ENCODE measurements at places on chromosomes 7 and 10.

- no peak for DNase-seq
Measured at GRCh38 chr10:93695740-93696139, 6.7 kb downstream of the FRA10AC1 start.

GRCh38 chr10:8721650-8722049 lies 667.2 kb downstream of the GATA3 start:
- no peak for DNase-seq

DNA sequence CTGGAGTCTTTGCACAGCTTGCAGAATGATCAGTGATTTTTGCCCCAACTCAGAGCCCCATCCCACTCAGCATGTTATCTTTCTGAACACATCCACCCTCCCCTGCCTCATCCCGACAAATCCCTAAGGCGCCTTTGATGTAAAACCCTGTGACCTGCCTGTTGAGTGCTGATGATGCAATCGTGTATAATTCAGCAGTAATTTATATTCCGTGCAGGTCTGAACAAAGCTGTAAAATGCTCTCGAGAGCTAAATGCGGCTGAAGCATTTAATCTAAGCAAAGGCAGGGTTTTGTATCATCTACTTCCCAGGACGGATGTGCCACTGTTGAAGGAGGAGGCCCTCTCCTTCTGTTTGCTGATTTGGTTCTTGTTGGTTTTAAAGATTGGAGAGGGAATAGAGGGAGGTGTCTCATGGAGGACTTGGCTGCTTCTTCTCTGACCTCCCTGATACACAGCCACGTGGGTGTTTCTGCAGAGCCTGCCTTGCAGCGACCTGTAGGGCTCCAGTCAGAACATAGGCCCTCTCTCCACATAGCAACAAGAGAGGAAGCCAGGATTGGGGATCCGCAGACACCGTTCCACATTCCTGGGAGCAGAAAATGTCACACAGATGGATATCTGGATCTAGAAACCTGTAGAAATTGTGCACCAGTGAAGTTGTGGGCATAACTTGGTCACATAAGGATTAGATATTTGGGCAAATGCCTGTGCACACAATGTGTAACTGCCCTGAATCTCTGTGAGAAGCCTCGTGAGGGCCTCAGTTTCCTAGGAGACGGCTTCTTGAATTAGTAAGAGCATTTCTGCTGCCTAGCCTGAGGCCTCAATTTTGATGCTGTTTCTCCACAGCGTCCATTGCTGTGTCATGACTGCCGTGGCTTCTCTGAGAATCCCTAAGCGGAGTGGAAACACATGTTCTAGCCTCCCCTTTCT lies 90.2 kb upstream of the AGK start:
- no peak for DNase-seq

GRCh38 chr10:89414146-89414878 lies at the start of gene IFIT5:
IFIT5 (plus strand) TSS chr10:89414568; CDS start chr10:89414799, 231 bp downstream.
- no peak for DNase-seq

- DNase-seq: no peak
Measured at GRCh38 chr10:27646194-27646593, 99.4 kb downstream of the MKX start.

DNA sequence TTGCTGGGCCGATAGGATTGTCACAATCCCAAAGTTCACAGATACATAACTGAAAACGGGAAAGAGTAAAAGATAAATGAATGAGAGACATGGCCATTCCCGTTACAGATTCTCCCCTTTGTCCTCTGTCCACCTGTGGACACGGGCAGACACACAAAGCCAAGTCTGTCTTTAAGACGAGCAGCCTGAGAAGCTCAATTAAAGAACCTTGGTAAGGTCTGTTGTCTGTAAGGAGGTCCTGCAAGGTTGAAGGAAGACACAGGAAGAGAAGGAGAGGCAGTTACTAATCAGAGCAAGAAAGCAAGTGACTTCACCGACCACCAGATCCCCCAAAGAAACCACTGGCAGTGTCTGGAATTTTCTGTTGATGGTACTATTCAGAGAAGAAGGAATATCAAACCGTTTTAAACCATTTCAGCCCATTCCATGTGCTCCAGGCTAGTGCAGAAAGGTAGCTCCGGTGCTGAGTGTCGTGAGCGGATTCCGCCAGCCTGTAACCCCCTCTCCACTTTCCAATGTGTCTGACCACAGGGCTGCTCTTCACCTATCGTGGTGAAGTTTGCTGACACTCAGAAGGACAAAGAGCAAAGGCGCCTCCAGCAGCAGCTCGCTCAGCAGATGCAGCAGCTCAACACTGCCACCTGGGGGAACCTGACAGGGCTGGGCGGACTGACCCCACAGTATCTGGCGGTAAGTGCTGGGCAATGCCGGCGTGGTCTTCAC lies 252.6 kb downstream of the CELF2 start:
- DNase-seq: peak; percentile 10

- no peak for DNase-seq
Measured at GRCh38 chr7:22613496-22613895, 113.5 kb upstream of the IL6 start.

GRCh38 chr7:47757921-47758411 lies 176.1 kb upstream of the TNS3 start:
- DNase-seq: no peak

DNA sequence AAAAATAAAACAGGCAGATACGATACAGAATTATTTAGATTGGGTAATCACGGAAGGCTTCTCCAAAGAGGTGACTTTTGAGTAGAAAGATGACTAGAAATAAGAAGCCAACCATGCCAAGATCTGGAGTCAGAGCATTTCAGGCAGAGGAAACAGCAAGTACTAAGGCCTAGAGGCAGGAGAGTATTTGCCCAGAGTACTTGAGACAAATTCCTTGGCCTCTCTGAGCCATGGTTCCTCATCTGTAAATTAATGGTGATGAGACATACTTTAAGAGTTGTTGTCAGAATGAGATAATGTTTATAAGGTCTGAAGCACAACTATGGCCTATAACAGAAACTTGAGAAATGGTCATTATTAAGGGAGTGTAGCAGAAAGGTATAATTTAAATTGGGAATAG lies 15.8 kb upstream of the GPR37 start:
- no peak for DNase-seq

- no peak for DNase-seq
Measured at GRCh38 chr10:101597091-101597900, 9.2 kb downstream of the DPCD start.

- no peak for DNase-seq
Measured at GRCh38 chr7:50632561-50633413, 67.6 kb upstream of the DDC start.

- DNase-seq: no peak
Measured at GRCh38 chr7:128402356-128402755, 7.4 kb downstream of the IMPDH1 start.

- DNase-seq: no peak
Measured at GRCh38 chr10:3900391-3900790, 115.4 kb upstream of the KLF6 start.

GRCh38 chr7:1914321-1914720 lies 244.2 kb downstream of the ELFN1 start:
- no peak for DNase-seq

DNA sequence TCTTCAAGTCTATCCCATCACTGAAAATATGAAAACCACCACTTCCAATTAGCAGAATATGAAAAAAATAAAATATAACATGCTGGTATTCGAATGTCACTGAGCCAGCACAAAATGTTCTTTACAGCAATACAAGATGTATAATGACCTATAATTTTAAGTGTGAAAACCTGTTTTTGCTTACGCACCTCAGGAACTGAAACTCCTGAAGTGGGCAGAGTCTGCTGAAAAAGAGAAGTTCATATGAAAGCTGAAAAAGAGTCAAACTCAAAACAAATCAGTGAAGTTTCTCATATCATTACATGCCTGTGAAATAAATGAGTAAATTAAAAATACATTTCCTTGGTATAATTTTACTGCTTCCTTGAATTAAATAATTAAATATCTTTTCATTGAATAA lies 272.5 kb downstream of the DGKB start:
- no peak for DNase-seq

DNA sequence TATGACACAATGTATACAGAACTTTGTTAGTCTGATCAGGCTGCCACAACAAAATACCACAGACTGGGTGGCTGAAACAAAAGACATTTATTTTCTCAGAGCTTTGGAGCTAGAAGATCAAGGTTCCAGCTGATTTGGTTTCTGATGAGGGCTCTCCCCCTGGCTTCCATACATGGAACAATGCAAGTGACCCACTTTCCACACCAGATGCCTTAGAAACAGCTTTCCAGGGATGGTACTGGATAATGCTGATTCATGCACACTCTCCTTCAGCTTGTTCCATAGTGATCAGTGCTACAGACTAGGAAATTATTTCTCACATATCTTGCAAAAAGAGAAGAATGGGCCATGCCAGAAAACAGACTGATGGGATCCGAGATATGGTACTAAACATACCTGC lies 1274.9 kb upstream of the SORCS1 start:
- DNase-seq: no peak

GRCh38 chr7:111835066-111835465 lies 272.8 kb upstream of the IMMP2L start:
- peak; percentile 4 for DNase-seq

GRCh38 chr10:71606257-71607081 lies 113.1 kb downstream of the C10orf105 start:
- no peak for DNase-seq

GRCh38 chr7:140992422-140992821 lies 22.3 kb downstream of the MRPS33 start:
- no peak for DNase-seq

DNA sequence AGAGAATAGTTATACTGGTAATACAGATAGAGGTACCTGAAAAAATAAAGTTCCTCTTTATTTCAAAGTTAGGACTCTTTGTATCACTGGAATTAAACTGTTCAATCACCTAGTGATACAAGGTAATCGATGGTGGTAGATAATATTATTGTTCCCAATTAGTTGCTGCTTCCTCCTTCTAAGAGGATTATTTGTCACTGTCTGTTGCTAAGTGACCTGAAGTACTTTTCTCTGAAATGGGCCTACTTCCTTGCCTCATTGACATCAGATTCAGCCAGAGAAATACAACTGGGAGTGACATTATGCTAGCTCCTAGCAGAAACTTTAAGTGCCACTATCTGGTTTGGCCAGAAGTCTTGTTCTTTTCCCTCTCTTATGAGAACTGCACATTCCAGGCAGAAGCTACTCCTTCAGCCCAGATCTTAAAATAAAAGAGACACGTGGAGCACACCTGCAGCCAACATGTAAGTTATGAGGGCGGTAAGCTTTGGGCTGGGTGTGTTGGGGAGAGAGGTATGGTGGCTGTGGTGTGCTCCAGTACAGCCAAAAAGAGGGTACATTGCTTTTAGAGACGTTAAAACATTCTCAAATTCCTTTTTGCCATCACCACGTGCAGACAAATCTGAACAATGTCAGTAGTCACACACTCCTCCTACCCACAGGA lies 54.8 kb downstream of the MINDY3 start:
- no peak for DNase-seq
